ENCODE measurements at places on chromosomes 3 and 15.

DNA sequence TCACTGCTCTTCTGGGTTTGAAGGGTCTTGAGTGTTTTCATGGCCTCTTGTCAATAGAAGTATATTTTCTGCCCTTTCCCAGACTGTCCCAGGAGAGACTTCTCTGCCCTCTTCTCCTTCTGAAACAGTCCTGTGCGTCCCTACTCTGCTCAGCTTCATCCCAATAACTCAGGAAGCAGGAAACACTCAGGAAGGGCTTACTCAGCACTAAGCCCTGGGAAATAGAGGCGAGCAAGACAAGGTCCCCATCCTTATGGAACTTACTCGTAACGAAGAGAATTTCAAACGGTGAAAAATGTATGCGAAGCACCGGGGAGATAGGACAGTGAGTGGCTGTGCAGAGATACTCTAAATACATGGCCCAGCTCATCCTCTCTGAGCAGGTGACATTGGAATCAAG is 52.8 kb upstream of the TFRC start:
- DNase-seq: no peak

DNA sequence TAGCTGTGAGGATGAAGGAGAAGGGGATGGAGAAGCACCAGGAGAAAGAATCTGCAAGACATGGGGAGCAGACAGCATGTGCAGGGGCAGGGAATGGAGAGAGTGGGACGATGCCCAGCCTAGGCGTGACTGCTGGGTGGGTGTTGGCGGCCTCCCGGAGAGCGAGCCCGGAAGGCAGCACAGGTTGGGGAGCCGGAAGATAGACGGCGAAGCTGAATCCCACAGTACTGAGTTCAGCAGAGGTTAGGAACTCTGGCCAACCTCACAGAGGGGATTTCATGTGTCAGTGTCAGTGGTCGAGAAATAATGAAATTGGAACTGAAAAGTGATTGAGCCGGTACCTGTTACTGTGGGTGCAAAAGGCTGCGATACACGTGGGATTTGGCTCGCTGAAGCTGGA is 55.2 kb downstream of the PXYLP1 start:
- no peak for DNase-seq

DNA sequence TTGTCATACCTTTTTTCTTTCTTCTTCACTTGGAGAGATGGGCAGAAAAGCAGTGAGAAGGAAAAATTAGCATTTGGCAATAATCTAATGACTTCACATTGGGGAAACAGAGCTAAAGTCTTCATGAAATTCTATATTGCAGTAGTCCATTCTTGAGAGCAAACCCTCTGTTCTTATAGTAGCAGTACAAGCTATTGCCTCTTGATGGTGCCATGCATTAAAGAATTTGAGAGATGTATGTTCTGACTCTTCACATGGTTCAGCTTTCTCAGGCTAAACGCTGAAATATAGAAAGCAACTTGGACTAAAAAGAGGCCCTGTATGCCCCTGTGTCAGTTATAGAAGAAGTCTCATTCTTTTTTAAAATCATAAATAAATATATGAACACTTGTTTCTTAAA is 36.0 kb downstream of the PHLDB2 start:
- no peak for DNase-seq

GRCh38 chr3:176328198-176328597 is 869.1 kb downstream of the TBL1XR1 start:
- DNase-seq: no peak

DNA sequence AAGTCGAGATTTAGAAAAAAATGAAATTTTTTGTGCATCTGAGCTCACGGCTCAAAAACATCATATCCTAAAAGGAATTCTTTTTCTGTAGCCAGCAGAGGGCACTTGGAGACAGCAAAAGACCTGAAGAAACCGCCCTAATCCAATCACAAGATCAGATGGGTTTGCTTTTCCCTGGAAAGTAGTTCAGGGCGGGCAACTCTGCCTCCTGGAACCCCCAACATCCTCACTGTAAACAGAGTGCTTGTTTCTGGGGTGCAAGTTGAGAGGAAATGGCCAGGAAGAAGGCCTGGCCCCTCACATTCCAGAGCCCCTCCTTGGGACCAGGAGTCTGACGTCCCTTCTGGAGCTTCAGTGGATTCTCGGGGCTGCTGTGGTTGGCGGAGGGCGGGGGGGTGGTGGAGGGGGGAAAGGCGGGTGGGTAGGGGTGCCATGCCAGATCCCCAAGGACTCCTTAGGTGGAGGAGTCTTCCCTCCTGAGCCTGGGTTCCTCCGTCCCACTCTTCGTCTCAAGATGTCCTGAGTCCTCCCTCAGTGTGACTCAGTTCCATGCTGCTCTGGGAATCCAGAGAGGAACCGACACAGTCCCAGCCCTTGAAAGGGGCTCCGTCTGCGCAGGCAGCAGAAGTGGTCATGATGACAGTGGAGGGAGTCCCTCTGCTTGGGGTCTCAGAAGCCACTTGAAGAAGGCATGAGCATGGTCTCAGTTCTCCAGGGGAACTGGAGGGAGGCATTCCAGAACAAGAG is 35.9 kb downstream of the CCK start:
- DNase-seq: no peak

DNA sequence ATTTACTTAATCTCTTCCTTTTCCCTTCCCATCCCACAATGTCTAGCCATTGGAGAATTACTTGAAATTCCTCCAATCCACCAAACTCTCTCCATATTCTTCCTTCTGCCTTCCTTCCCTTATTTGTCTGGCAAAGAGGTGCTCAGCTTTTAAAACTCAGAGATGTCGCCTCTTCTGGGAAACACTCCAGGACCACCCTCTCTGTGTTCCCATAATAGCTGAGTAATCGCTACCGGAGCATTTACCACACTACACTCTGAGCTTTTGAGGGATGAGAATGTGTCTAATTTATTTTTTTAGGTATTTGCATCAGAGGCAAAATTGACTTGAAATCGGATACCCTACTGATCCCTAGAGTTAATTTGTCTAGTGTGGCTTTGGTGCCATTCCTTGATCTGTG is 245.7 kb upstream of the TPRG1 start:
- DNase-seq: no peak

DNA sequence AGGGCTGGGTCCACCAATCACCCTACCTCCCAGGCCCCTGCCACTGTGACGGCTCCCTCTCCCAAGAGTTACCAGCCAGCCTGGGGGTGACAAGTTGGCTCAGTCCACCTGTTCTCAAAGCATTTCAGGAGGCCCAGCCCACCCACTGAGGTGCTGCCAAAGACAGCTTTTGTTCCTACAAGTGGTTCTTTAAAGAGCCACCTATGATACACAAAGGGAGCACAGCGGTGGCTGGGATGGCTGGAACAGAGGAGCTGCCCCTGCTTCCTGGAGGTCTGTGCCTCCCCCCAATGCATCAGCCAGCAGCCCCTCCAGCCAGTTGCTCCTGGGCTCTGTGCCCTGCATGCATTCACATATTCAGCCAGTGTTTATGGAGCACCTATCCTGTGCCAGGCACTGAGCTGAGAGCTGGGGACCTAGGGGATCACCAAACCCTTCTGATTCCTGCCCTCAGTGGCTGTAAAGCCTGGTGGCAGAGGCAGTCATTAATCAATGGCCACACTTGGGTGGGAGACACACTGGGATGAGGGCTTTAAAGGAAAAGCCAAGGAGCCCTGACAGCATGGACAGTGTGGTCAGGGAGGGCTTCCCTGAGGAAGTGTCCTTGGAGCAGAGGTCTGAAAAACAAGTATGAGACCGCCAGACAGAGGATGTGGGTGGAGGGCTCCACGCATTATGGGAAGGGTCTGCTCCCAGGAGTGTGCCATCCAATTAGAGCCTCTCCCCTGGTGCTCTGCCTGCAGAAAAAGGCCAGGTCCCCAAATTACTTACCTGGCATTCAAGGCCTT is 107.1 kb upstream of the LINGO1 start:
- no peak for DNase-seq

- no peak for DNase-seq
Measured at GRCh38 chr3:140163159-140163763, 228.3 kb downstream of the CLSTN2 start.

DNA sequence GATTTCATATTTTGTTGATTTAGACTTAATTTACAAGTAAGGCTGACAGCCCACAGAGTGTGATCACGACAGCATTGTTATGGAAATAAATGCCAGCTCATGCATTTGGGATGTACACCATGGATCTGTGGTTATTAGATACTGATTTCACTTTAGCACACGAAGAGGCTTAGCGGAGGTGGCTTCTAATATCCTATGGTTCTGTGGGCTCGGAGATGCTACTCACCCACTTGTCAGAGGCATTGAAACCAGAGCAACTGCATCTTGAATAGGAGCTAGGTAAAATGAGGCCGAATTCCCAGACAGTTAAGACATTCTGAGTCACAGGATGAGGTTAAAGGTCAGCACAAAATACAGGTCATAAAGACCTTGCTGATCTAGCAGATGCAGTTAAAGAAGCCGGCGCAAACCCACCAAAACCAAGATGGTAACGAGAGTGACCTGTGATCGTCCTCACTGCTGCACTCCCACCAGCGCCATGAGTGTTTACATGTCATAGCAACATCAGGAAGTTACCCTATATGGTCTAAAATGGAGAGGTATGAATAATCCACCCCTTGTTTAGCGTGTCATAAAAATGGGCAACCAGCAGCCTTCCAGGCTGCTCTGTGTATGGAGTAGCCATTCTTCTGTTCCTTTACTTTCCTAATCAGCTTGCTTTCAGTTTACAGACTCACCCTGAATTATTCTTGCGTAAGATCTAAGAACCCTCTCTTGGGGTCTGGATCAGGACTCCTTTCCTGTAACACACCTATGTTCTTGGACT is 117.5 kb downstream of the PGPEP1L start:
- no peak for DNase-seq

DNA sequence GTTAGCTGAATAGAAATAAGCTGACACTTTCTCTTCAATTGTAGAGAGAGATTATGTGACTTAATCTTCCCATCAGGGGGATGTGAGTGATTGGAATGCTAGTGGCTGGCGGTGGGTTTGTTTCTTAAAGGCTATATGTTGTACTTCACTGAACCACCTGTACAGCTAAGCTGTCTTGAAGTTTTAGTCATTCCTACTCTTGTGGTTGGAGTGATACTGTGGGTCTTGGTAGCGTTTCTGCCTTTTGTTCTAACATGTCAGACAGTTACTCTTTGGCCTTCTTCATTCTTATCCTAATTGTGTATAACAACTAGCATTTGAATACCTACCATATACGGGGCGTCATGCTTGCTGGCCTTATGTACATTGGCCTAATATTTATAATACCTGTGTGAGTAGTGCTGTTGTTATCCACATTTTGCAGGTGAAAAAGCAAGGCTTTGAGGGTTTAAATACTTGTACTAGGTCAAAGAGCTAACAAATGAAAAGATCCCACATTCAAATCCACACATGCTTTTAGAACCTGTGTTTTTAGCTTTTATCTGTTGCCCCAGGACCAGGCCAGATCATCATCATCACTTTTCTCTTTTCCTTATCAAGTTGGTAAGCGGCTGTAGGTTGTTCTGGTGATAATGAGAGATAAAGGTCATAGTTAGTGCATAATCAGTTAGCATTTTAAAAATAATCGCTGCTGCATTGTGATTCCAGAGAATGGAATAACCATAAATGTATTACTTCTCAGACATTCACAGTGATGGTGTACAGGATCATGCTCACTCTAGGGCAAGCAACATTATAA is 50.2 kb downstream of the AKAP13 start:
- no peak for DNase-seq

DNA sequence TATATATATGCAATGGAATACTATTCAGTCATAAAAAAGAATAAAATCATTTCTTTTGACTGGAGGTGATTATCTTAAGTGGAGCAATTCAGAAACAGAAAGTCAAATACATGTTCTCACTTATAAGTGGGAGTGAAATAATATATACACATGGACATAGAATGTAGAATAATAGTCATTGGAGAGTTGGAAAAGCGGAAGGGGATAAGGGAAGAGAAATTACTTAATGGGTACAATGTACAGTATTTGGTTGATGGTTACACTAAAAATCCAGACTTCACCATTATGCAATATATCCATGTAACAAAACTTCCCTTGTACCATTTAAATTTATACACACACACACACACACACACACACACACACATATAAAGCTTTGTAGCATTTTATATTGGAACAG is 84.3 kb downstream of the RAP2B start:
- DNase-seq: no peak

Data from RWPE2 (cell line).